ENCODE measurements at places on chromosomes 16 and 17. TPM values are rescaled to one million over a fixed set of nuclear protein-coding genes. Genes with fewer than 3 reads are reported as not detected.
A peak's percentile ranks its signal among the peaks of the same experiment; 100 is the strongest.

- DNase-seq: peak; percentile 77
Measured at GRCh38 chr17:37824534-37825485, 80.0 kb upstream of the HNF1B start.

GRCh38 chr17:7713782-7714181 lies 3.8 kb upstream of the DNAH2 start:
- DNase-seq: no peak

- DNase-seq: no peak
Measured at GRCh38 chr17:68435876-68436842, 21.1 kb downstream of the WIPI1 start.

Gene ACAP1
- 1.4 TPM for total RNA-seq

DNA sequence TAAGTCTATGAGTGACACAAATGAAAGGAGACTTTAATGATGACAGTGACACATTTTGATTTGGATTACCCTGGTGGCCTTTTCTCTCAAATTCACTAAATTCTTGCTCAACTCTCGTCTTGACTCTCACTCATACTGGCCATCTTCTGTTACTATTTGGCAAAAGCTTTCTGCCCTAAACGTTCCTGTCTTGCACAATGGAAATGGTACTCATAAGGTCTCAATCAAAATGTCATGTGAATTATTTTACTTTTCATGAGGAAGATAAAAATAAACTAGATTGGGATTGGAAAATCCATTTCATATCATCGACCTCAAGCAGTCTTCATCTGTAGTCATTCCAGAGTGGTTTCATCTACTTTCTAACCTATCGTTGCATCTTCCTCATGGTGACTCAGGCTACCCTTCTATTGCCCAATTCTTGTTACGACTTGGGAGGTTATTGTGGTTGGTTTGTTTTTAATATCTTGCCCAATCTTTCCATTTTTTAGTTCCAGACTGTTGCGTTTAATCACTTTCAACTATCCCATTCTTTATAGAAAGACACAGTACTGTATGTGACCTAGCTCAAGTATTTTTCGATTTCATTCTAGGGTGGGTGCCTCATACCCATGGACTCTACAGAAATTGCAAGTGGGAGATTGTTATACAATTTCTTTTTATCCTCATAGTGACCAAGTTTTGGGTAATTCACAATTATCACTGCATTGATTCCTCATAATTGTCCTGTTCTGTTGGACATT lies 317.2 kb upstream of the KCNJ16 start:
- no peak for DNase-seq

DNA sequence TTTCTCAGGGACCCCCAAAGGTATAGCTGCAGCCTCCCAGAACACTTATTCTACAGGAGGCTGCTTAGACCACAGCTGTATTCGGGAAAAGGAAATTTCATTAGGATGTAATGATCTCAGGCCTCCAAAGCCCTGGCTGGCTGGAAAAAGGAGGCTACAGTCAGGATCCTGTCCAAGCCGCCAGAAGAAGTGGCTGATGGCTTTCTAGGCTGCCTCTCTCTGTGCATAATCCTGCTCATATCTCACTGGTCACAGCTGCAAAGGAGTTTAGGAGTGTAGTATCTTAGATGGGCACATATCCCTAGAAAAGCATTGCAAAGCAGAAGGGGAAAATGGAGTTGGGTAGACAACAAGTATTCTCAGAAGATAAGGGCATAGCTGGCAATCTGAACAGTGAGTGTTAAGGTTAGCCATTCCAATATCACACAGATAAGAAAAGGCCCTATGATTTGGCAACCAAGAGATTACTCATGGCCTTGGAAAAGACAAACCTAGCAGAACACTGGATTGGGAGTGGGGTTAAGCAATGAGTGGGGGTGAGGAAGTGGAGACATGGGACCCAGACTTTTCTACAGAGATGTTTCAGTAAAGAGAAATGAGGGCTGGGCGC lies 26.0 kb upstream of the PRKCA start:
- no peak for DNase-seq

Gene KRTAP17-1
- total RNA-seq: not detected

GRCh38 chr16:51405361-51405760 lies 254.3 kb upstream of the SALL1 start:
- no peak for DNase-seq

Gene PYY
- not detected for total RNA-seq

Data from epithelial cell of proximal tubule (primary cell).